ENCODE measurements at places on chromosomes 7 and 10.

DNA sequence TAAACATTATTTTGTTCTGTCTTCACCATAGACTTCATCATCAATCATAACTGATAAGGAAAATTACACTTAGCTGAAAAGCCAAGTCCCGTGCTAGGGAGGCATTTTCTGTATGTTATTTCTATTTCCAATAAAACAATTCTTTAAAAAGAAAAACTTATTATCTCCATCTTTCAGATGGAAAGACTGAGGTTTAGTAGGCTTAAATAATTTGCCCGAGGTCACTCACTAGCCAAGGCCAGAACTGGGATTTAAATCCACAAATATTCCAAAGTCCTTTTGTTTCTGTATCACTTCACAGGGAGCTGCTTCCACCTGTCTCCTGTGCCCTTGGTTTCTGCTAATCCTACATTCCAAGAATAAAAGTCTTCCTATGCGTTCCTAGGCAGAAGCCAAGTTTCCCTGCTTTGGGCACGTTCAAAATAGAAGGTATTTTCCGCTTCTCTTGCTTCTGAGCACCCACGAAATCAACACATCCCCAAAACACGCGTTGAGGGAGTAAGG is 732 bp downstream of the CPVL start:
- no peak for DNase-seq

DNA sequence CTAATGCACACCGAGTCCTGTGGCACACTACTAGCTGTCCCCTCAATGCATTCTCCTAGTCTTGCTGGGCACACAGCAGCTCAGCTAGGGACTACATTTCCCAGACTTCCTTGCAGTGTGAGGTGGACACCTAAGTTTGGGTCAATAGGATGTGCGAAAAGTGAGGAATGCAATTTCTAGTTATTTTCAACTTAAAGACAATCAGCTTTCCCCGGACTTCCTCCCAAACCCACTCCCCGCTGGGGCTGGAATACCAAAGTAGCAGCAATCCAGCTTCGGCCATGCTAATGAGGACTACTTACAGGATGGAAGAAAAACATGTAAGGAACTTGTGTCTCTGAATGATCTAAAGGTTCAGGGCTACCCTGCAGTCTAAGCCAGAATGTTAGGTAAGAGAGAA is 286.4 kb upstream of the LRRN3 start:
- no peak for DNase-seq

DNA sequence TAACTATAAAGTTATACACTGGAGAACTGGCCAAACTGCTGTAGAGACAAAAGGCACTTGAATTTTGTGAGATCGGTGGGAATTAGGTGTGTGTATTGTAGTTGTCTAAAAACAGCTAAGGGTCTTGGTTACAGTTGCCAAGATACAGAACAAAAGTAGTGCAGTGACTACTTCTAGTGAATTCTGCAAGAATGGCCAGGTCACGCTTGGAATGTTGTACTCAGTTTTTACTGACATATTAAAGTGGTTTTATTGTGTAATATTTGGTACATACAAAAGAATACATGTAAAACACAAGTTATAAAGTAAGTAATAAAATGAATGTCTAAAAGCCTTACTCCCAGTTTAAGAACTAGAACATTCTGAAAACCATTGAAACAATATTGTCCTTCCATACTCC is 42.4 kb downstream of the PRPF18 start:
- no peak for DNase-seq

DNA sequence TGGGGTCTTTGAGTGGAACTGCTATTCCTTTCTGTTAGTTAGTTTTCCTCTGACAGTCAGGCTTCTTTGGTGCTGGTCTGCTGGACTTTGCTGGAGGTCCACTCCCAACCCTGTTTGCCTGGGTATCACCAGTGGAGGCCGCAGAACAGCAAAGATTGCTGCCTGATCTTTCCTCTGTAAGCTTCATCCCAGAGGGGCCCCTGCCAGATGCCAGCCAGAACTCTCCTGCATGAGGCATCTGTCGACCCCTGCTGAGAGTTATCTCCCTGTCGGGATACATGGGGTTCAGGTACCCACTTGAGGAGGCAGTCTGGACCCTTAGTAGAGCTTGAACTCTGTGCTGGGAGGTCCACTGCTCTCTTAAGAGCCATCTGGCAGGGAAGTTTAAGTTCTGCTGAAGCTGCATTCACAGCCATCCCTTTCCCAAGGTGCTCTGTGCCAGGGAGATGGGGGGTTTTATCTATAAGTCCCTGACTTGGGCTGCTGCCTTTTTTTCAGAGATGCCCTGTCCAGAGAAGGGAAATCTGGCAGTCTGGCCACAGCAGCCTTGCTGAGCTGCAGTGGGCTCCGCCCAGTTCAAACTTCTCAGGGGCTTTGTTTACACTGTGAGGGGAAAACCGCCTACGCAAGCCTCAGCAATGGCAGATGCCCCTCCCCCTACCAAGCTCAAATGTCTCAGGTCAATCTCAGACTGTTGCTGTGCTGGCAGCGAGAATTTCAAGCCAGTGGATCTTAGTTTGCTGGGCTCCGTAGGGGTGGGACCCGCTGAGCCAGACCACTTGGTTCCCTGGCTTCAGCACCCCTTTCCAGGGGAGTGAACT is 89.7 kb upstream of the CDK6 start:
- no peak for DNase-seq

DNA sequence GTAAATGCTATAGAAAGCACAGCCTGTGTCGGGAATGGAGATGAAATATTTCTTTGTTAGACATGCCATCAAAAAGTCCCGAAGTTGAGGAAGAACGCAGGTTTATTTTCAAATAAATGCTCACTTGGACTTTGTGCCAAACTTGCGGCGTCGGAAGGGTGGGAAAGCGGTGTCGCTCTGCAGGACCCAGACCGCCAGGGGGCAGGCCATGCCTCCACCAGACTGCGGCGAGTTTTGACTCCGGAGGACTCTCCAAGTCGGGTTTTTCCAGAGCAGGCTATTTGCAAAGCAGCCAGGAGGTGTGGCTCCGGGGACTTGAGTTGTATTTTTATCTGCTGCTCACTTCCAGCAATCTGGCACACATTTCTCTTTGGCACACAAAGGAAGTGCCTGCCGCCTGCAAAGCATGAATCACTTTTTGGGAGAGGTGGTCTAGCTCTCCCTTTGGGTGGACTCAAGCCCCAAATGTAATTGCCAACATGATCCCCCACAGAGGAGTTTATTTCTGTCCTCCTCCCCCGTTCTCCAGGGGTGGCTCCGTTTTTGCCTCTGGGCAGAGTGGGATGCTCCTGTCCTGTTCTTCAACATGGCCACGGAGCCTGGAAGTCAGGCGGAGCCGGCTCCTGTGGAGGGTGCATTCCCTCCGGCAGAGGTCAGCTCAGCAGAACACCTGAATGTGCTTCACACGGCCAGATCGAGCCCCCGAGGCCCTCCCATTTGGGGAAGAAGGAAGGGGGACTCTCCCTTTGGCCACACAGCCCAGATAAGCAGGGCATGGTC is 82.3 kb upstream of the GPR26 start:
- DNase-seq = no peak

GRCh38 chr10:69742928-69743602 is 58.6 kb upstream of the COL13A1 start:
- no peak for DNase-seq

GRCh38 chr10:76306856-76307255 is 875.4 kb downstream of the LRMDA start:
- no peak for DNase-seq

DNA sequence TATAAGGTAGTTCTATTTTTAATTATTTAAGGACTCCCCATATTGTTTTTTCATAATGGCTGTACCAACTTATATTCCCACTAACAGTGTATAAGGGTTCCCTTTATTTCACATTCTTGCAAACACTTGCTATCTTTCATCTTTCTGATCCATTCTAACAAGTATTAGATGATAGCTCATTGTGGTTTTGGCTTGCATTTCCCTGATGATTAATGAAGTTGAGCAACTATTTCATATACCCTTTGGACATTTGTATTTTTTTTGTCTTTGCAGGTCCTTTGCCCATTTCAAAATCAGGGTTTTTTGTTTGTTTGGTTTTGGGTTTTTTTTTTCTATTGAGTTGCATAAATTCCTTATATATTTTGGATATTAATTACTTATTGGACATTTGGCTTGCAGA is 107.2 kb downstream of the EPC1 start:
- DNase-seq = no peak

- no peak for DNase-seq
These were observed 237.2 kb downstream of the CSTF2T start for GRCh38 chr10:51462076-51462779.

GRCh38 chr7:116027786-116028185 is 2.8 kb downstream of the TFEC start:
- DNase-seq = no peak

DNA sequence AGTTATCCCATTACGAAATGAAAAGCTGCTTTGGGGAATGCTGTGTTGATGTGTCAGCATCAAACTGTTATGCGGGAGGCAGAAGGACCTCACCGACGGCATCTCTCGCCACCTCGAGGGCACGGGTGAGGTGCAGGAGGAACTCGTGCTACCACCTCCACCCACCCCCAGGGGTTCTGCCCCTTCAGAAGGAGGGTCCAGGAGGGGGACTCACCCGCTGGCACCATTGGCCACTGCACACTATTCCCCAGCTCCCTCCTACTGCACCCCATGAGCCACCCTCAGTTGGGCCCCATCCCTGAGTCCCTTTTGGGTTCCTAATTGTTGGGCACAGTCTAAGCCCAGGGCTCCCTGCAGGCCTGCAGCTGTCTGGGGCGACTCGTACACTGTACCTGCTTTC is 236.6 kb downstream of the PTPRN2 start:
- DNase-seq = no peak

Data from activated T-cell treated with anti-CD3 and anti-CD28 coated beads, Interleukin-2, amount 50 U/mL, for 1 hour (primary cell).